ENCODE measurements at places on chromosomes 11 and 22. TPM values are rescaled to one million over a fixed set of nuclear protein-coding genes. Genes with fewer than 3 reads are reported as not detected.
A peak's percentile ranks its signal among the peaks of the same experiment; 100 is the strongest.

GRCh38 chr22:36465232-36466021 lies 16.0 kb downstream of the TXN2 start:
- peak; percentile 81 for DNase-seq

DNA sequence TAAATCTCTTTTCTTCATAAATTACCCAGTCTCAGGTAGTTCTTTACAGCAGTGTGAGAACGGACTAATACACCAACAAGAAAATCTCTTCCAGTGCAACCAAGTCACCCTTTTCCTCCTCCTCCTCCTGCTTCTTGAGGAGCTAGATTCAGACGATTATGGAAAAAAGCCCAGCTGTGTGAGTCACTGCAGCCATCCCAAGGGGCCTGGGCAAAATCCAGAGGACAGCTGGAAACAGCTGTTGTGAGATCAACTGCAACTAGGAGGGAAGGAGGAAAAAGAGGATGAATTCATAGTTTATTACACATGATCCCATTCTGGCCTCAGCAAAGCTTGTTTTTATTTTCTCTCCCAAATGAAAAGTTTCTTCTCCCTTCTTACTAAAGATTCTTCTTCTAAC lies 32.9 kb downstream of the RBFOX2 start:
- DNase-seq = peak; percentile 99

The RAB36 gene
- total RNA-seq = 4.6 TPM

DNA sequence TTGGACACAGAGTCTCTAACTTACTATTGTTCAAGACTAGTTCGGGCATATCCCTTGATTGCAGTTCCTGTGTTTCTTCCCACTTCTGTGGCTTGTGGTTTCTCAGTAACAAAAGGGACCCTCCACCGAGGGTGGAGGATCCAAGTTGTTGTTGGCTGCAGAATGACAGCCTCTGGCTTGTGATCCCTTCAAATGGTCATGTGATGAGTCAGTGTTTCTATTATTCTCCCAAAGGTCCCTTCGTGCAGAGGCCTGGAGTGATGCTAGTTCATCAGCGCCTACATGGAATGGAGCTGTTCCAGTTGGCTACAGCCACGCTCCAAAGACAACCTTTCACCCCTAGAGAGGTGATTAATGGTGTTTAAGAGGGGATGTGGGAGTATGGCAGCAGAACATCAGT lies 2.6 kb upstream of the VWCE start:
- DNase-seq = peak; percentile 100

DNA sequence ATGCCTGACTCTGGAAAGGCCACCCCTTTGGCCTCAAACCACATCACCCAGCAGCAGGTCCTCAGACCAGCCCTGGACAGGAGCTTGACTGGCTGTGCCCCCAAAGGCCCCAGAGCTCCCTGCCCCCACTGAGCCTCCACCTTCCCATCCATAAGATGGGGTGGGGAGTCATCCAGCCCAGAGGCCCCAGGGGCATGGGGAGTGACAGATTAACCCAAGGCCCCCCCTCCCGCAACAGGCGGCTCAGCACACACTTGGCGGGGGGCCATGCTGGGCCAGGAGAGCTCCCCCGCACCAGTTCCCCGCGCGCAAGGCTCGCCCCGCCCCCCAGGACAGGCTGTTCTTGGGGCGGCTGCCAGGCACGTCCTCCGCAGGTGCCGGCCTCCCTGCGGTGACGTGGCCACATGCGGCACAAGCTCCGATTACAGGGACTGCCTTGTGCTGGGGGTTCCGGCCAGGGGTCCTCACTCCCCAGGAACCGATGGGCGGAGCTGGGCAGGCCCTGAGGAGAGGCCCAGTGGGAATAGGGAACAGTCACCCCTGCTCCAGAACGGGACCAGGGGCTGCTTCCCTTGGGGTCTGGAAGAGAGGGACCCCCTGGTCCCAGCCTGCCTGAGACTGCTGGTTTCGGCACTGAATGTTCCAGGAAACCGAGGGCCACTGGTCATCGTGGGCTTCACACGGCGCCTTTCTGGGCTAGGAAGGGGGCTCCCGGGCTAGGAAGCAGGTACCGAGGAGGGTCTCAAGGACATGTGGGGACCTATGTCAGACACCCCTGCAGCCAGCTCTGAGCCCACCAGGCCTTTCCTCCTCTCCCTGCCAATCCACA lies 5.1 kb upstream of the CDKN1C start:
- DNase-seq = no peak

- DNase-seq = no peak
Observed at GRCh38 chr11:17887779-17888178, 125.1 kb downstream of the SERGEF start.

The FLRT1 gene
- total RNA-seq = not detected

DNA sequence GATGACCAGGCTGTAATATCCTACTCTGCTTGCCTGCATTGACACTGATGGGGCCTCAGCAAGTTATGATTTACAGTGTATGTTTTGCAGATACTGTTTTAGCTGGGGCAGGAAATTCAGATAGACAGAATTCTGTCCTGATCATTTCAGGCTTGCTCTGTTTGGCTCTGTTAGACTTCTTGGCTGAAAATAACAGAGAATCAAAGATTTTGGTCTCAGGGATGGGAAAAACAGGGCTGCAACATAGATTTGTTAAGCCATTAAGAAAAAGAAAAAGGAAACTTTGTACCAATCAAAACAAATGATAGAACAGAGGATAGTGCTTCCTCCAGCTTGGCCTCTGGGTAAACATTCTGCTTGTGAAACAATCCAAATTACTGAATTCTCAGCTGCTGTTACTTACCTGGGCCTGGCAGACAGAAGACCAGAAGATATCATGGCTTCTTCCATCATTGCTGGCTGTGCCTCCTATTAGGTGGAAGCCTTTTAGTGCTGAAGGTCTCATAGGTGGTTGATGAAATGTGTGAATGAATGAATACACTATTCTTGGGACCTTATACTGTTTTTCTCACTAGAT lies 22.0 kb downstream of the ZNRF3 start:
- DNase-seq = no peak

GRCh38 chr11:63747011-63747410 lies 21.6 kb downstream of the ZFTA start:
- no peak for DNase-seq

All from fibroblast of the aortic adventitia (primary cell).